ENCODE measurements at places on chromosomes 6 and 20.

- DNase-seq = no peak
Observed at GRCh38 chr20:41623625-41624375, 5.6 kb upstream of the CHD6 start.

GRCh38 chr20:5807431-5807830 is 57.2 kb downstream of the SHLD1 start:
- no peak for DNase-seq

- DNase-seq = no peak
Observed at GRCh38 chr6:146787876-146788508, 189.2 kb downstream of the ADGB start.

GRCh38 chr20:40710603-40711002 is 21.6 kb upstream of the MAFB start:
- peak; percentile 39 for DNase-seq

- DNase-seq = no peak
Observed at GRCh38 chr6:148779142-148779562, 32.3 kb downstream of the UST start.

GRCh38 chr20:50762045-50762422 is 30.7 kb downstream of the PARD6B start:
- DNase-seq = no peak

- DNase-seq = no peak
Observed at GRCh38 chr6:52106994-52107393, 19.6 kb upstream of the PKHD1 start.

DNA sequence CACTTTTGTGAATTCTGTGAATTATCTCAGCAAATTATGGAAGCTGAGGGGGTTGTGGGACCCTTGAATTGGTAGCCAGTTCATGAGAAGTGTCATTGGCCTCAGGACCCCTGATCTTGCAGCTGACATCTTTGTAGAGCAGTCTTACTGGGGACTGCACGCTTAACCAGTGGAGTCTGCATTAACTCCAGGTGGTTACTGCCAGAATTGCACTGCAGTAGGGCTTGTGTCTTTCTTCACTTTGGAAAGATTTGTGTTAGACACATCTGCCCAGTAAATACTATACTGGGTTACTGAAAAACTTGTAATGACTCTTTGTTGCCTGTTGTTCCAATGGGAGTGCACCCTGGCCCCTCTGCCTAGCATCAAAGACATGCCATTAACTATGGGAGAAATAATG is 21.2 kb upstream of the CDKN1A start:
- DNase-seq = no peak

GRCh38 chr20:21435576-21435975 is 38.2 kb upstream of the NKX2-4 start:
- DNase-seq = no peak

Data from spinal cord (tissue), 10 donors.